H4 (cell line): ENCODE measurements at places on chromosomes 5 and 9. TPM values are rescaled to one million over a fixed set of nuclear protein-coding genes. Genes with fewer than 3 reads are reported as not detected.
A peak's percentile ranks its signal among the peaks of the same experiment; 100 is the strongest.

DNA sequence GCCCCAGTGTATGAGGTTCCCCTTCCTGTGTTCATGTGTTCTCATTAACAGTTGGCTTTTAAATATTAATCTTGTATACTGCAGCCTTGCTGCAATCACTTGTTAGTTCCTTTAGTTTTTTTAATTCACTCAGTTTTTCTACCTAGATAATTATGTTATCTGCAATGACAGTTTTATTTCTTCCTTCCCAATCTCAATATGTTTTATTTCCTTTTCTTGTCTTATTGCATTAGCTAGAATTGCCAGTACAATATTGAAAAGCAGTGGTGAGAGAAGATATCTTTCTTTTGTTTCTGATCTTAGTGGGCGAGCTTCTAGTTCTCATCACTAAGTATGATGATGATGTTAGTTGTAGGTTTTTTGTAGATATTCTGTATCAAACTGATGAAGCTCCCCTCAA is 232.2 kb downstream of the PBX3 start:
- DNase-seq: no peak

Gene EPB41L4A
- total RNA-seq: 0.87 and 2.3 TPM in 2 replicates

Gene IFNE
- not detected in 2 replicates for total RNA-seq

- no peak for DNase-seq
Measured at GRCh38 chr9:79492092-79493009, 79.4 kb upstream of the TLE4 start.

DNA sequence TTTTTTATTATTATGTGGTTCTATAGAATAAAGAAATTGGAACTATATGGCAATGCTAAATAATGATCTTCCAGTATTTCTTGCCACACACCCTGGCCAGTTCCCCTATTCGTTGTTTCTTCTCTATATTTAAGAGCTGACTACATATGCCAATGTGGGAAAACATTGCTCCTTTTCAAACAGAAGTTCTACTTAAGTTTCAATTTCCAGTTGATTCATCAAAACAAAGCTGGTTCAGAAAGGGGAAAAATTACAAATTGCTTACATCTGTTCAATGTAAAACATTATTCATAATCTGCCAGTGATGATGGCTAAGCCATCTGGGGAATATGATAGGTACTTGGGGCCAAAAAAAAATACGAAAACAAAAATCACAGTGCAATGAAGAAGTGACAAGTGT is 76.9 kb downstream of the ST8SIA4 start:
- DNase-seq: no peak

- DNase-seq: no peak
Measured at GRCh38 chr5:139783436-139783965, 12.1 kb upstream of the PSD2 start.

- DNase-seq: no peak
Measured at GRCh38 chr9:135139366-135139959, 52.0 kb downstream of the OLFM1 start.

DNA sequence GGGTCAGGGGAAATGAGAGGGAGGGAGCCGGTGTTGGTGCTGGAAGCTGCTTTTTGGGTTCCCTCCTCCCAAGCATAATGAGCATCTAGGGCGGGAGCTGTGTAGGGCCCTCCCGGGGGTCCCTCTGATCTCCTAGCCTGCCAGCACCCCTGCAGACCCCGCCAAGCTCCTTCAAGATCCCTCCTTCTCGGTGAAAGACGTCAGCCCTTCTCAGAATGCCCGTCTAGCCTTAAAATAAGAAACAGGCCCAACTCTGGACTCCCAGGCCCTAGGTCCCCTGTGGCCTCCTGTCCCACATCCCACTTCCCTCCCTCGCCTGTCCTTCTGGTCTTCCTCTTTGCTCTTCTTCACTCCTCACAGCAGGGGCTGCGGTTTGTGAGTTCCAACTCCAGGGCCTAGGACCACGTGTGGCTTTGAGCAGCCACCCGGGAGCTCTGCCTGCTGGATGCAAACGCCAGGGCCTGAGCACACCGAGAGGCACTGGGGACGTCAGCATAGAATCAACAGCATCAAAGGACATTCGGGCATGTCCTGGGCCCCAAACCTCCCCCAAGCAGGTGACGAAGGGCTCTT is 8.8 kb upstream of the SCGB3A1 start:
- no peak for DNase-seq

- DNase-seq: peak; percentile 75
Measured at GRCh38 chr5:83925321-83925954, 204.8 kb upstream of the HAPLN1 start.

DNA sequence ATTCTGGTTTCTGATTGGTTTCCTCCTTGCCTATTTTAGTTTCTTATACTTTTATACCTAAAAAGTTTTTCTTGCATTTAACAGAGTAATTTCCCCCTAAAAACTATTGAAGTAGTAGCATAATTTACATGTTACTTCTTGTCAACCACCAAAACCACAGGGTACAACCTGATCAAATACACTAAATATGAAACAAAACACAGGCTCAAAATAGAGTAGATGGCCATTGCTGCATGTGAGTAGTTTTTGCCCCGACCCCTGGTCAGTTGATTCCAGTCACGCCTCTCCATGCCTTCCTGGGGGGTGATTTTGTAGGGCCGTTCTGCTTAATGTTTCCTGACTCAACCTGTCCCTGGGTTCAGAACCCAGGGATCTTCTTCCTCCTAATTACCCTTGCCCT is 101.8 kb downstream of the TLE4 start:
- no peak for DNase-seq

DNA sequence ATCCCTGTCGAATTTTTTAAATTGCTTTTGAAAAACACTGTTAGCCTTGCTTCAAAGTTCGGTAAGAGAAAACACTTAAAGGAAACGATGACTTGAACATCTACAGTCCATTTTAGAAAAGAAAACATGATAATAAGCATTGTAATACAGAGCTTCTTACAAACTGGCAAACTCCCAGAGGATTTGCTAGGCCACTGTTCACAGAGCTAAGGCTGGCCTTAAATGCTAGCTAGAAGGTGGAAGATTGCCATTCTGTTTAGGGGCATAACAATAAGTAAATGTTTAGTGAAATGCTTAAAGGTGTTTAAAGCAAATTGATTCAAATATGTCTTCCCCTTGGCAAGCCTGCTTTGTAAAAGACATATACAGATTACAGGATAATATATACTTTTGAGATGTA is 169.6 kb downstream of the TLE4 start:
- DNase-seq: no peak

Gene PSIP1
- total RNA-seq: 39.4 and 54.3 TPM in 2 replicates

- DNase-seq: no peak
Measured at GRCh38 chr9:111037708-111038330, 451 bp downstream of the LPAR1 start.

- no peak for DNase-seq
Measured at GRCh38 chr5:97049175-97049574, 93.2 kb downstream of the LIX1 start.

- no peak for DNase-seq
Measured at GRCh38 chr9:76451234-76451633, 7.7 kb upstream of the GCNT1 start.

DNA sequence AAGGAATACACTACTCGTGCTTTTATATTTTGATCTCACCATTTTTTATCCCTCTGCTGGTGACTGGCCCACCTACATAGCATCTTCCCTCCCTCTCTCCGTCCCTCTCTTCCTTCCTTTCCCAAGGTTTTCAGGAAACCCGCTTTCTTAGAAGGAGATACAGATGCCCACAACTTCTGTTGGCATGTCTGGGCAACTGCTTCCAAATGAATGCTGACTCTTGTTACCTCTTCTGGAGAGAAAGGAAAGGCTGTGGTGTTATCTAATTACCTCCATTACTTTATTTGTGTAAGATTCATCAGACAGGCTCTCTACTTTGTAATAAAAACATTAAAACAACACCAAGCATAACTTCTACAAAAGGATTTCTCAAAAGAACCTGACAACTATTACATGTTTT is 20.2 kb downstream of the FANCC start:
- no peak for DNase-seq

DNA sequence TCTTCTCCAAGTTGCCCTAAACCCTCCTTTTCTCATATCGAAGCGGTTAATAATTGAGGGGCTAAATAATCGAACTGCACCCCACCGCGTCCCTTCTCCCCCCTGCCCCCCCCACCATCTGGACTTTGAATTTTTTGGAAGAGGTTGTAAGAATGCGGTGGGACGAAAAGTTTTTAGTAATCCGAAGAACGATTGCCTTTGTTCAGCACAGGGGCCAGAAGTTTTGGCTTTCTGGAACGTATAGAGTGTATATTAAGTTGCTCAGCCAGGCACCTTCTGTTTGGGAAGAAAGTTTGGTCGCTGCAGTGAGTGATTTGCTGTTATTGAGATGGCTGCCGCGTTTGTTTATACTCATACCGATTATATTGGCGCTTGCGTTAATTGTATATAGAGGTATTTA is 518 bp downstream of the ERBIN start:
- DNase-seq: no peak

- no peak for DNase-seq
Measured at GRCh38 chr5:87524217-87524616, 111.5 kb upstream of the CCNH start.

DNA sequence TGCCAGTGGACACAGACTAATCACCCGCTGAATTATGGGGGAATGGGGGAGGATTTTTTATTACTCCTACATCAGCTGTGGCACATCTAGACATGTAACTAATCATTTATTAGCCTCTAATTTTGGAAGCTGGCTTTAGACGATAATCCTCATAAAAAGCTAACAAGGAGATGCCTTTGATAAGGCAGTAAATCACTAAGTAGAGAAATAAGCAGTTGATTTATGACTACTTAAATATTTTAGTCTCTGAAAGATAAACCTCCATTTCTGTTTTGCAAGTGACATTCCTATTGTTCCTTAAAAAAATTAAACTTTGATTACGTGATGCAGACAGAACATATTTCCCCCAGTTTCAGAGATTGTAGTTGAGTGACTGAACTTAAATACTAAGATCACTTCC is 206.4 kb upstream of the CDKN2B start:
- no peak for DNase-seq

- DNase-seq: no peak
Measured at GRCh38 chr9:23322392-23322791, 503.6 kb downstream of the ELAVL2 start.

DNA sequence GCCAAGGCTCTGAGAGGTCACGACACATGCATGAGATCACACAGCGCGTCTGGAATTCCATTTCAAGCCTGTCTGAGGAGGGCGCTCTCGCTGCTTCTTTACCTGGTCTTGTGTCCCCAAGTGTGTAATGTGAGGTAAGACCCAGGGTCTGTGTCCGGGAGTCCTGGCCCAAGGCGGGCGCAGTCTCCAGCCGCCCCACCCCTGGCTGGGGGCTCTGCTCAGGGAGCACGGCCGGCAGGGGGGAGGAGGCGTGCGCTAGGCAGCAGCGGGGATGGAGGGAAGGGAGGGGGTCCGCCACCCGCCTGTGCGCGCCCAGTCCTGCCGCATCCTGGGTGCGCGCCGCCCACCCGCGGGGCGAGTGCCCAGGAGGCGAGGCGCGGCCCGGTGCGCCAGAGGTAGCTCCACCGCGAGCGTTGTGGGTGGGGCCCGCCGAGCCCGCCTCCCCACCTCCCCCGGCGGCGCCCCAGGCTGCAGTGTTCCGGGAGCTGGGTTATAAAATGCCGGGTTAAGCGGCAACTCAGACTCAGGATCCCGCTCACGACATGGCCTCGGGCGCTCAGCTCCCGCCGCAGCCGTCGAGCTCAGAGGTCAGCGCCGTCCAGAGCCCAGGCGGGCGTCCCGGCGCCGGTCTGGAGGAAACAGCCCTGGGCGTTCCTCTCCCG is at the start of gene CCNI2:
TSS of gene CCNI2 (plus strand) at position 473 of the 662 bp plus-strand sequence. CDS start at position 543, 70 bp downstream.
- no peak for DNase-seq
